ENCODE measurements at places on chromosomes 6 and 20.

DNA sequence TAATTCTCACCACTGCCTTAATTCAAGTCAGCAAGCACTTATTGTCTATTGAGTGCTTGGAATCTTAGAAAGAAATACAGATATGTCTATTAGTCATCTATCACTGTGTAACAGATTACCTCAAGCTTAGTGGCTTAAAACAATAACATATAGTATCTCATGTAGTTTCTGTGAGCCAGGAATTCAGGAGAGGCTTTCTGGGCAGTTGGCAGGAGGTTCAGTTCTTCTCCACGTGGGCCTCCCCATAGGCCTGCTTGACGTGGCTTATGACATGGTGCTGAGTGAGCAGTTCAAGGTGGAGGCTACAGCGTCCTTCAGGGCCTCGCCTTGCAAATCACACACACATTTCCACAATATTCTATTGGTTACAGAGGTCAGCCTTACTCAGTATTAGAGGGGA is 69.7 kb downstream of the DTD1 start:
- no peak for DNase-seq

GRCh38 chr6:11878735-11879134 is 100.1 kb upstream of the ADTRP start:
- no peak for DNase-seq

DNA sequence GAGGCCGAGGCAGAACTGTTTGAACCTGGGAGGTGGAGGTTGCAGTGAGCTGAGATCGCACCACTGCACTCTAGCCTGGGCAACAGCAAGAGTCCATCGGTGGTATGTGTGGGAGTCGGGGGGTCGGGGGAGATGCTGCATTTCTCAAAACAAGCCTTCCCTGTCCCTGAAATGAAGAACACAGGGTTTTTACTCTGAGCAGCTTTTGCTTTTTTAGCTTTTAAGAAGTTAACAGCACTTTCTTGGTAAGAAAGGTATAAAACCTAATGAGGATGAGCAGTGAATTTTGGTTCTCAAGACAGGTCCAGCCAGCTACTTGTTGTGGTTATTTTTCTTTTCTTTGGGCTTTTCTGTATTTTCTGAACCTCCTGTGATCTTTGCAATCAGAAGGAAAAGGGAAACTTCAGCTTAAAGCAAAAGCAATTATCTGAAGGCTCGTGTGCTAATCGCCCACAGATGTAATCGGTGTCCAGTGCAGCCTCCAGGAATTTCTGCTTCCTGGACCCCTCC is 3.7 kb downstream of the RPL10A start:
- no peak for DNase-seq

DNA sequence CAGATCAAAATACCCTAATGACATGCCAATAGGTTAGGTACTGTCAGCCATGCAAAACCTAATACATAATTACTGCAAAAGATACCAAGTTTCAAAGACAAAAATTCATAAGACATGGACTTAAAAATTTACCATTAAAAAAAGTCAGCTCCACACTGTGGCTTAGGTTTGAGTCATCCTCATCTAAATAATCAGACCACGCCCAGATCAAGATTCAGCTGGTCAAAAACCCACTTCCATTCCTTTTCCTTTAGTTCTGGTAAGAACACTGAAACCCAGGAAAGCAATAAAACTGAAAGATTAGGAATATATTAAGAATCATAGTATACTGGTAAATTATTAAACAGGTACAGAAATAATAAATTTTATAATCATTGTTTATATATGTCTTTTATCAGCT is 81.0 kb upstream of the ASF1A start:
- DNase-seq, result no peak

- no peak for DNase-seq
Measured at GRCh38 chr6:117795234-117795633, 111.8 kb upstream of the SLC35F1 start.

DNA sequence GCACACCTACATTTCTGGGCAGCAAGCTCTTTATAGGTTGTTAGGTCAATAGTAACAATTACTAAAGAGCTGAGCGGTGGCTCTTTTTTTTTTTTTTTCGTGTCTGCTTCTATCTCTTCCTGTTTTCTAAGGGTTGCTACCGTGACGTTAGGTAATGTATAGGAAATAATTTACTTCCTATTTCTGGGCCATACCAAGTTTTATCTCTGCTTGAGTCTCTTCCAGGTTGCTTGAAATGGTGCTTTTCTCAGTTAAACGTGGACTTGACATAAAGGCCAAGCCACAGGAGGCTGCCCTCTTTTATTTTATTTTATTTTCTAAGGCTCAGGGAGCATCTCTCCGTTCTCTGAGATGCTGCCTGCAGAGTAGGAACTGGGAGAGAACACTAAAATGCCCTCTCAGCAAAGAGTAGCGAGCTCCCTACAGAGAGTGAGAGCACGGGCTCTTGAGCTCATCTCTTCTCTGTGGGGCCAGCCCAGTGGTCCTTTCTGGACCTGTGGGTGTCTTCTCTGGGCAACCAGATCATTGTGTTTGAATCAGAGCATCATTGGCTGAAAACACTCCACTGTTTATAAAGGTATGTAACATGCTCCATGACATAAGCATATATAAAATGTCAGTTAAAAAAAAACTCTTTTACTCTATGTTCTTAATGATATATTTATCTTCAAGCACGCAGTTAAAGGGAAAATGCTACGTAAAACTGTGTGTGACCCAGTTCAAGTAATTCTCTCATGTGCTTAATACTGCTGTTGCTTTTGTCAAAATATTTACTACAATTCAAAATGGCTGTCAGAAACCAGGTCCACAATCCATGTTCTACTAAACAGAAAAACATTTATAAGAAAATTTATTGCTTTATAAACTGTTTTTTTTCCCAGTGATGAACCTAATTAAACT is at the start of gene ZNF831:
ZNF831 (plus strand) TSS at position 191 of the 900 bp plus-strand sequence. CDS start 27,199 bp downstream, outside the sequence.
- DNase-seq, result no peak

- DNase-seq, result no peak
Measured at GRCh38 chr20:48339986-48340882, 487.6 kb downstream of the PREX1 start.

DNA sequence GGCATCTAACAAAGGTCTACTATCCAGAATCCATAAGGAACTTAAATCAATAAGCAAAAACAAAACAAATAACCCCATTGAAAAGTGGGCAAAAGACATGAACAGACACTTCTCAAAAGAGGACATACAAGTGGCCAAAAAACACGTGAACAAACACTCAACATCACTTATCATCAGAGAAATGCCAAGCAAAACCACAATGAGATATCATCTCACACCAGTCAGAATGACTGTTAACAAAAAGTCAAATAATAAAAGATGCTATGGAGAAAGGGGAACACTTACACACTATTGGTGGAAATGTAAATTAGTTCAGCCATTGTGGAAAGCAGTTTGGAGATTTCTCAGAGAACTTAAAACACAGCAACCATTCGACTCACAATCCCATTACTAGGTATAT is 19.4 kb upstream of the VNN1 start:
- no peak for DNase-seq

DNA sequence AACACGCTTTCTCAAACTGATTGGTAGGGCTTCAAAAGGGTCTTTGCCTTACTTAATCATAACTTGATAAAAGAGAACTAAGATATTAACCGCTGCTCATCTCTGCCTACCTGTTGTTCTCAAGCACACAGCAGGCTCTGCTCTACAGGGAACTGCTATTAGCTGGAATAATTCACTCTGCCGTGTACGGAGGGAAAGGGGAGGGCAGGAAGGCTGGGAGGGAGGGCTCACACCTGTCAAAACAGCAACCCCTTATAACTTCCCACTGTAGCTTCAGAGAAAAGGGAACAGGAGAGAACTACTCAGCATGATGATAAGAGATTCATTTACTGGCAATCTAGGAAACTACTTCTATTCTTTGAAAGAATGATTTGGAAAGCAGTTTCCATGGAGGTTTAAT is 75.1 kb downstream of the ZMYND8 start:
- DNase-seq, result no peak
